ENCODE measurements at places on chromosomes 13 and 19. TPM values are rescaled to one million over a fixed set of nuclear protein-coding genes. Genes with fewer than 3 reads are reported as not detected.

Gene ITGBL1
- 0.93 TPM for polyA plus RNA-seq

- DNase-seq = no peak
Observed at GRCh38 chr19:18594096-18594823, 5.7 kb downstream of the REX1BD start.

GRCh38 chr19:52981329-52981728, 18.6 kb upstream of the ZNF816 start:
- DNase-seq = no peak

- no peak for DNase-seq
Observed at GRCh38 chr13:36436811-36437210, 4.5 kb downstream of the CCNA1 start.

GRCh38 chr19:43316591-43317319, 36.7 kb upstream of the CD177 start:
- DNase-seq = no peak

- DNase-seq = no peak
Observed at GRCh38 chr13:114319441-114319913, 5.2 kb downstream of the CHAMP1 start.

GRCh38 chr13:97344265-97345175, 89.4 kb upstream of the RAP2A start:
- peak; percentile 29 for DNase-seq

All from right renal cortex interstitium (tissue), 3 donors.